ENCODE measurements at places on chromosomes 3 and 15.

- no peak for DNase-seq
Observed at GRCh38 chr3:138203938-138204337, 16.8 kb downstream of the ARMC8 start.

DNA sequence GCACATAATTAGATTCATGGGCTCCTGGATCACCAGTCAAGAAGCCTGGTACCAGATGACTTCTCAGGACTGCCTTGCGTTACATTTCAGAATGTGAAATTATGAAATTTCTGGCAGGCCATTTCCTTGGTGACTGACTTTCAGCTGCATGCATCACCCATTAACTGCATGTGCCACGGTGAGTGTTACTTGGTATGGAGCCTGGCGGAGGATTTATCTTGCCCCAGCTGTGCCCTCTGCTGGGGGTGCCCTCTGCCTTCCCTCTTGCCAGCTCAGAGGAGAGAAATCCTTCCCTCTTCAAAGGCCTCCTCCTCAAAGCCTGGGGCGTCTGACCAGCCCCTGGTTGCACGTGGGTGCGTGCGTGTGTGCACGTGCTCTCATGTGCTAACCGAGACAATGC, 57.7 kb upstream of the CTSH start:
- DNase-seq = no peak

DNA sequence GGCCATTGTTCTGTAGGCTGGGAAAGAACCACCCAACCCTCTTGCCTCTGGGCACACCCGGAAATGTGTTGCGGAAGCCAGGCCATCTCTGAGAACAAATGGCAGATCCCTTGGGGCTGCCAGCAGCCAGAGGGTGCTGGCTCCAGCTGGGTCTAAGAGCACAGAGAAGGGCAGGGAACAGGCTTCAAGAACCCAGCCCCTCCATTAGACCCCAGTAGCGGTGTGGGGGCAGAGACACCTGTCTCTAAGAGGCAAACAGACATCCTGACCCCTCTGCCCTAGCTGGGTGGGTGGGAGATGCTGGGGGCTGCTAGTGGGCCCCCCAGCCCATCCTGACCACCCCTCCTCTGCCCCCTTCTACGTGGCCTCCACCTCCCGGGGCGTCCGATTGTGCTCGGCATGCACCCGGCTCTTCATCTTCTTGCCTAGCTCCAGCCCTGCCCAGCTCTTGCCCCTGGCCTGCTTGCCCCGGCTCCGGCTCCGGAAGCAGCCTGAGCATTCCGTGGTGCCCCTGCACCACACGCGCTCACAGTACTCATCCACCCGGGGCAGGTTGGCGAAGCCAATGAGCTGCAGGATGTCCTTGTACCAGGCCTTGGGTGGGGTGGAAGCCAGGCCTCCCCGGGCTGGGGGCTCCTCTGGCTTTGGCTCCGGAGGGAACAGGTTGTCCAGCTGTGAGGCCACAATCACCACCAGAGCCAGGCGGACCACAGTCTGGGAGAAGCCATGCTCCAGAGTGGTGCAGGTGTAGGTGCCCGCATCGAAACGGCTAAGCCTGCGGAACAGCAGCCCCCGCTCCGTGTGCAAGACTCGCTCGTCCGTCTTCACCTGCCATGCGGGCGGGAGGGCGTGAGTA, 9.4 kb downstream of the SEMA3G start:
- no peak for DNase-seq

DNA sequence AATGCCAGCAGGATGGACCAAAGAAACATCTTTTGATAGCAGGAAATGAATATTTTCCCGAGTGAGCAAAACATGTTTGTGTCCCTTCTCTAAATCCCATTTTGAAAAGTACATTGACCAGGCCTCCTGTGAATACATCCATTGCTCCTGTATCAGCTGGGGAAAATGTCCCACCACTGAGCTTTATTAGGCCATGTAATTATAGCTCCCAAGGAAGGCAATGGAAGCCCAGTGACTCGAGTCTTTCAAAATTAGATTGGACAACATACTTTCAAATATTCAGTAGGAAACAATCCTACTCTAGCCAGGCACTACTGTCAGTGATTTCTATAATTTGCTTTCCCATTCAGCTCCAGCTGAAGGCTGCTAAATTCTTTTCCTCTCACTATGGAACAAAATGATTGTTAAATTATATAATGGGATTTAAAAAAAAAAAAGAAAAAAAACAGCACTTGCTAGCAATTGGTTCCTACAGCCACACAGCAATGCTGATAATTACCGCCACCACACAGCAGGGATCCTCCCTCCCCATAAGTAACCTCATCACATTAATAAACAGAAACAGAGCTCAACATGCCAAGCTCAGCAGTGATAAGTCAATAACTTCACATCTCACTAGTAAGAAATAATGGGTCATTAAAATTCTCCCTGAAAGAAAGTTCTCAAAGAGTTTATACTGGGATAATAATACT, 172.4 kb upstream of the SLC2A2 start:
- DNase-seq = no peak

DNA sequence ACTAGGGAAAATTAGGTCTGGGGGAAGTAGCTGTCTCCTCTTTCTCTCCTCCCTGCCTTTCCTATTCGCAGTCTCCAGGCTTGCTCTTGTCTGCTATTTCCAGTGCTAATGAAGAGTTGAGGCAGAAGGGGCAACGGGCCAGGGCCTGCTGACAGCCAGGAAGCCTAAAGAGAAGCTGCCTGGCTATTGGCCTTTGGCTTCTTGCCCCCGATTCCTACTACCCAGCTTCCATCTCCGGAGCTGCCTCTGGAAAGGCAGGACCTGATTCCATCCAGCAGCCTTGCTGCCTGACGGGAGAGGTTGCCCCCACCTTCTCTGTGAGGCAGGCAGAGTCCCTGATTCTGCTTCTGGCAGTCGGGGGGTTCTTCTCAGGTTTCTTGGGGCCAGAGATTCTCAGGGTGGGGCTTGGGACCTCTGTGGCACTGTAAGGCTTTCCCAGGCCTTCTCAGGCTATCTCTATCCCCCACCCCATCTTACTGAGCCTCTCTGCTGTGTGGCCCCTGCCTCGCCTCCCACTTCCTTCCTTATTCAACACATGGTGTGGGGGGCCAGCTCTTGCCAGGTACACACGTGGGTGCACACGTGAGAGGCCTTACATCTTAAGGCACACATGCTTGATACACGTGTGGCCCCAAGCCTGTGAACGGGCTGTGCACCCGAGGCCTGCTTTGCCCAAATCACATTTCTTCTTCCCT, 18.2 kb upstream of the JMJD7 start:
- no peak for DNase-seq

GRCh38 chr15:20294651-20295237, 246.9 kb downstream of the GOLGA6L6 start:
- DNase-seq = no peak

DNA sequence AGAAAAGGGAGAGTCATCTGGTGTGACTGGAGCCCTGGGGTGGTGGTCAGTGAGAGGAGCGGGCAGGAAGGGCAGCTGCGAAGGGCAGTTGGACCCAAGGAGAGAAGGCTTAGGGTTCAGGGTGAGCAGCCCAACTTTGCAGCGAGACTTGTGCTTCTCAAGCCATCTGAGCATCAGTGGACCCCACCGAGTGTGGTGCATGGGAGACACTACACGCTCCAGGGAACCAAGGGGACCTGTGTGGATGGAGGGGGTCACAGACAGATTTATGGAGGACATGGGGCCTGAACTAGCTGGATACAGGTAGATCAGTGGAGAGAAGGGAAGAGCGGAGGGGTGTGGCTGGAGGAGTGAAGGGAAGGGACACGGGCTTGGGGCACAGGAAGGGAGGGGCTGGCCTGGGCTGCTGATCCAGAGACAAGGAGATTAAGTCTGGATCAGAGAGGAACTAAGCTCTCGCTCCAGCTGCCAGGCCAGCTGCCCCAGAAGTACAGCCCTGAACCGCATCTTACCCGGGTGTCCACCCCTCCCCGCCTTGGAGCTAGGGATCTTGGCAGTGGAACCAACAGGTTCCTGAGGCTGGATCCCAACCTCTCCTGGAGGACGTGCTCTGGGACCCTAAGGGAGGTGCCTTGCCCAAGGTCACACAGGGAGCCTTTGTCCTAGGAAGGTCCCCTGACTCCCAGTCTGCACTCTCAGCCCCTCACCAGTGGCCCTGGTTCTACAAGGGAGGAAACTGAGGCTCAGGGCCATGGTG, 120.5 kb downstream of the CORO2B start:
- DNase-seq = no peak

DNA sequence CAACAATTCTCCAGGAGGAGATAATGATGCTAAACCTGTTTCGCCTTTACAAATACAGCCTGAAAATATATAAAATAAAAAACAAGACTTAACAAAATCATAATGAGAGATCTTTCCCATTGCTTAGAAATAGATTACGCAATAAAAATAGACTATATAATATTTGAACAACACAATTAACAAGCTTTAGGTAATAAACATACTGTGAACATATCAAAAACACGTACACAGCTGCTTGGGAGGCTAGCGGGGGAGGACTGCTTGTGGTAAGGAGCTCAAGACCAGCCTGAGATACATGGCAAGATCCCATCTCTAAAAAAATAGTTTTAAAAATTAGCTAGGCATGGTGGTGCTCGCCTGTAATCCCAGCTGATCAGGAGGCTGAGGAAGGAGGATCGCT, 8.7 kb downstream of the NSMCE3 start:
- DNase-seq = no peak

- DNase-seq = no peak
Observed at GRCh38 chr3:117409701-117410459, 700.3 kb downstream of the TUSC7 start.

DNA sequence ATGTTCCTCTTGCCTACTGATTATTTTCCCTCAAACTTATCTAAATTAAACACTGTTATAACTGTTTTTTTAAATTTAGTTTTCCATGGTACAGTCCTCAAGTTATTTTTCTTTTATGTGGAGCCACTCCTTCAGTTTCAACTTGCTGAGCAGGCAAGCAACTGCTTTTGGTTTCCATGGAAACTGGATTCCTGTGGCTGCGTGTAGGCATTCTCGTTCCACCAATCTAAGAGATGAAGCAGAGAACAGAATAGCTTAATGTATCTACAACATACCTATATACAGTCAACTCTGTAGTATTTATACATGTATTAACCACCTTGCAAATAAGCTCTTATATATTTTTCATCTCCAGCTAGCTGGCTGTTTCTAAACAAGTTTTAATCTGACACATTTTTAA, 25.8 kb upstream of the ANXA2 start:
- DNase-seq = no peak

DNA sequence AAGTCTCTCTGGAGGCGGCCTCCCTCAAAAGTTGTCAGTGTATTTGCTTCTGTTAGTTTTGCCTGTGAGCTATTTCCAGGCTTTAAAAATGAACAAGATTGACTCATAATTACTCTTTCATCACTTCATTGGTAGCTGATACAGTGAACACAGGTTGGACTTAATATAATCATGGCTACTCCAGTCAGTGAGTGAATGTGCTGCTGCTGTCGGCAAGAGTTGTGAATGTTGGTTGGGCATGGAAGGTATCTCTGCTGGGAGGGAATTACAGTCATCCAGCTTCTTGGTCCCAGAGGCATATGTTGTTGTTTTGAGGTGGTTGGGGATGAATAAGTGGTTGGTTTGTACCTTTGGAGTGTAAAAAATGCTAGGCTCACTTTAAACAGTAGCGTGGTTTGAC, 11.5 kb downstream of the TCF12 start:
- no peak for DNase-seq

DNA sequence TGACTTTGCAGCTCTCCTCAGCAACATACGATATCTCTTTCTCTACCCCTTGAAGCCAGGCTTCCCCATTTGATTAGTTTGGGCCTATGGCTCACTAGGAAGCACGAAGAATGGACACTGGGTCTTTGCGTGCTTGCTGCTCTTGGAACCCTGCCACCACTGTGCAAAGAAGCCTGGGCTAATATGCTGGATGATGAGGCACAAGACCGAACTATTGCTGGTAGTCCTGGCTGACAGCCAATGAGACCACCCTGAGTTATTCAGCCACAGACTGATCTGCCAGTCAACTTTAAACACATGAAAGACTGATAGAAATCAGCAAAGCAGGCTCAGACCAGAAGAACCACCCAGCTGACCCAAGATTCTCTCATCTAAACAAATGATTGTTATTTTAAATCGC, 250.3 kb downstream of the CBLB start:
- DNase-seq = no peak

DNA sequence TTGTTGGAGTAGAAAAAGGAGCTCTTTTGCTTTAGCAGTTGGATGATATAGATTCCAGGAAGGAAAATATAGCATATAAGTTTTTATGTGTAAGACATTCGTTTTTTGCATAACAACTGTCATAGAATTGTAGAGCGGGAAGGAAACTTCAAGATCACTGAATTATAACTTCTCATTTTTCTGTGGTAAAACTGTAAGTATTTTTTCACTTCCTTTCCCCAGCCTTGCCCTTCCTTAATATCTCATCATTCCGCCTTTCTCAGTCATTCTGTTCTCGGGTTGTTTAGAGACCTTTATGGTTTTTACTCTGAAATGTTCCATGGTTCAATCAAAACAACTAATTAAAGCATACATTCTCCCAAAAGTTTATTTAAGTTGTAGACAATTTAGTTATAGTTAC, 1.1 kb downstream of the EAF2 start:
- no peak for DNase-seq

GRCh38 chr15:60563539-60564404, 84.8 kb upstream of the ICE2 start:
- DNase-seq = no peak

- DNase-seq = no peak
Observed at GRCh38 chr3:23620638-23621015, 185.1 kb upstream of the UBE2E1 start.

GRCh38 chr3:69772152-69772867, 33.0 kb downstream of the MITF start:
- DNase-seq = no peak

DNA sequence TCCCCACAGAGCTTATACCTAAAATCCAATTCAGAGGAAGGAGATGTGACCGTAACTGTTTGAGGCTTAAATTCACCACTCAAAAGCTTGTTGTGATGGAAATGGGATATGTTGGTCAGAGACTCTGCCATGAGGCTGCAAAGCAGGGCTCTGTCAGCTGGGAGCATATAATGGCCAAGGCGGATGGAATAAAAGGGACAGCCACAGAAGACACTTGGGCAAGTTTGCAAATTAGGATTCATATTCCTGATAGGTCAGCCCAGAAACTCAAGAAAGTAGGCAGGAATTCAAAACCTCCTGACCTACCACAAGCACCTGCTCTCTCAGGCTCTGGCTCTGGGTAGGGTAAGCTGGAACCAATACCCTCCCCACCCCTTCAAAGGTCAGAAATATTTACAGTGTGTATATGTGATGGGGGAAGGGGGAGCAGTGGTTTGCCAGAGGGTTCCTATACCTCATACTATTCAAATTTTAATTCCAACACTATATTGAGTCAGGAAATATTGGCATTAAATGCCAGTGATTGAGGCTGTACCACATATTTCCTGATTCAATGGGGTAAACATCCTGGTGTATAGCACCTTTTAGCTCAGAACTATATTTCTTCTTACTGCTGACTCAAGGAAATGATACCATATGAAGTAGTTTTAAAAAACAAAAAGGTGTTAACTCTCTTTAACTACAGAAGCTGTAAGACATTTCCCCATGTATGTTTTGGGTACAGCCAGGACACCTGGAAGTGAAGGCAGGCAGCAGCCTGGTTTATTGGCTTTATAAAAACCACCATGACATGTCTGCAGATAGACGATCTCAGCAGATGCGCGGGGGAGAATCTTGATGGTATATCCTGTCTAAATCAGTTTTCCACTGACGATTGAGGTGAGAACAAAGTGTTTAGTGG, 19.2 kb downstream of the FYCO1 start:
- DNase-seq = no peak
